NCI-H460 (cell line): ENCODE measurements at places on chromosomes 11 and 22. TPM values are rescaled to one million over a fixed set of nuclear protein-coding genes. Genes with fewer than 3 reads are reported as not detected.

- no peak for DNase-seq
Observed at GRCh38 chr11:73889019-73889418, 12.2 kb downstream of the PAAF1 start.

PRRG4 gene
- total RNA-seq = 0.49 and 0.64 TPM in 2 replicates

GRCh38 chr11:134515081-134515960 is 103.3 kb upstream of the B3GAT1 start:
- DNase-seq = no peak

DNA sequence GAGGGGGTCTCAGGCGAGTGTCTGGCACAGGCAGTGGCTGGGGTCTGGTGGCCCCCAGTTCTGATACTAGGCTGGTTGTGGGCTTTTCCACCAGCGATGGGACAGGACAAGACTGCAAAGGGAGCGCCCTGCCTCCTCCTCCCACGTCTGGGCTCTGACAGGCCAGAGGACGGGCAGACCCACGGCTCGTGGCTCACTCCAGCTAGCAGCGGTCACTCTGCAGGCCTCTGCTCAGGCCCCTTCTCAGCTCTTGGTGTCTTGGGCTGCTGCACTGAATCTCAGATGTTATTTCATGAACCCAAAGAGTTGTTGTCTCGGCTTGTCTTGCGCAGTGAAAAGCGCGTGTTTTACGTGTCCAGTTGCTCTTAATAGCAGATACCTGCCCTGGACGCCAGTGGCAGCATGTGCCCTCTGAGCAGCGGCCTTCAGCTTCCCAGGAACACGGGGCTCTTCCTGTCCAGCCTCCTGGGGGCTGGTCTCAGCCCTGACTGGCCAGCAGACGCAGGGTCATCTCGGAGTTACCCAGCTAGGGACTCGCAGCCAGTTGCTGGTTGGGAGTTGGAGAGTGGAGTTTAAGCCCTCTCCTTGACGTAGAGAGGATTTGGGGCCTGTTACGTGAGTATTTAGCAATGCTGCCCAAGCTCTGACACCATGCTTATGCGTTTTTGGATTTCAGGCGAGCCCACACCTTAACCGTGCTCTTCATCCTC is 9.6 kb downstream of the PTDSS2 start:
- peak; percentile 18 for DNase-seq

GRCh38 chr22:40241200-40241763 is 63.6 kb downstream of the TNRC6B start:
- no peak for DNase-seq

DNA sequence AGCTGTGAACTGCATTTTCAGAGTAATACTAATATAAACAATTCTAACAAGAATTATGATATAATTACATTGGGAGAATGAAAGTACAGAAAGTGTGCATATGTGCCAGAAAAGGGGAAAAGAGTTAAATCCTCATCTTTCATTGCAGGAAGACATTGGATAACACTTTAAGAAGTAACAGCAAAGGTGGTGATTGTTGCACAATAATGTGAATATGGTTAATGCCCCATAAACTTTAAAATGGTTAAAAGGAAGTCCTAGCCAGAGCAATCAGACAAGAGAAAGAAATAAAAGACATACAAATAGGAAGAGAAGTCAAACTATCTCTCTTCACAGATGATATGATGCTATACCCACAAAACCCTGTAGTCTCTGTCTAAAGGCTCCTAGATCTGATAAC is 111.5 kb downstream of the TTC28 start:
- DNase-seq = no peak
